Stimulated activated CD4-positive, alpha-beta T cell treated with anti-CD3 and anti-CD28 coated beads, Interleukin-15, amount 100 ng/mL, for 48 hours (primary cell): ENCODE measurements at places on chromosomes 16 and 17.

GRCh38 chr17:42422412-42422957 is 571 bp downstream of the CAVIN1 start:
- DNase-seq, result peak; percentile 35

GRCh38 chr16:69412287-69412686 is 12.1 kb upstream of the CYB5B start:
- DNase-seq, result no peak

DNA sequence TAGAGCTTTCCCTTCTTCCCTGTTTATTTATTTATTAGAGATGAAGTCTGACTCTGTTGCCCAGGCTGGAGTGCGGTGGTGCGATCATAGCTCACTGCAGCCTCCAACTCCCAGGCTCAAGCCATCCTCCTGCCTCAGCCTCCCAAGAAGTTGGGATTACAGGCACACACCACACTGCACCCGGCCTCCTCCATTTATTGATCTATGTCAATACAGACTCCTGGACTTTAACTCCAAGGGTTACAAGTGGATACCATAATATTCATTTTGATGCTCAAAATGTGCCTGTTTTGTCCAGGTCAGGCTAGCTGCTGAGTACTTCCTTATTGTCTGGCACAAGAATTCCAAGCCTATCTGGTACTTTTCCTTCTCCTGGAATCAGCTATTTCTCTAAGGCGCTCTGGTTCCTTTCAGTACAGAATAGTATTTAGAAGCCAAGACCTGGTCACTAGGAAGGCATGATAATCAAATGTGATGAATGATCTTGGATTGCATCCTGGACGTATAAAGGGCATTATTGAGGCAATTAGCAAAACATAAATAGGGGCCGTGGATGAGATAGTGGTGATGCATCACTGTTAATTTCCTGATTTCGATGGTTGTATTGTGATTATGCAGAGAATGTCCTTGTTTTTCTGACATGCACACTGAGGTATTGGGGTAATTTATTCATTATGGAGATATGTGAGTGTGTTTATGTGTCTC is 21.7 kb downstream of the IL4R start:
- no peak for DNase-seq

GRCh38 chr16:46721885-46722284 is 26.3 kb downstream of the MYLK3 start:
- no peak for DNase-seq

- DNase-seq, result no peak
These were observed 712 bp upstream of the SPECC1 start for GRCh38 chr17:20008242-20009051.

GRCh38 chr16:49937886-49938285 is 82.0 kb upstream of the ZNF423 start:
- DNase-seq, result no peak

GRCh38 chr17:79154951-79155585 is 80.4 kb downstream of the ENGASE start:
- DNase-seq, result no peak

GRCh38 chr16:8720080-8720966 is 45.9 kb downstream of the ABAT start:
- DNase-seq, result no peak

GRCh38 chr16:84585467-84585866 is 32.4 kb downstream of the COTL1 start:
- DNase-seq, result no peak

DNA sequence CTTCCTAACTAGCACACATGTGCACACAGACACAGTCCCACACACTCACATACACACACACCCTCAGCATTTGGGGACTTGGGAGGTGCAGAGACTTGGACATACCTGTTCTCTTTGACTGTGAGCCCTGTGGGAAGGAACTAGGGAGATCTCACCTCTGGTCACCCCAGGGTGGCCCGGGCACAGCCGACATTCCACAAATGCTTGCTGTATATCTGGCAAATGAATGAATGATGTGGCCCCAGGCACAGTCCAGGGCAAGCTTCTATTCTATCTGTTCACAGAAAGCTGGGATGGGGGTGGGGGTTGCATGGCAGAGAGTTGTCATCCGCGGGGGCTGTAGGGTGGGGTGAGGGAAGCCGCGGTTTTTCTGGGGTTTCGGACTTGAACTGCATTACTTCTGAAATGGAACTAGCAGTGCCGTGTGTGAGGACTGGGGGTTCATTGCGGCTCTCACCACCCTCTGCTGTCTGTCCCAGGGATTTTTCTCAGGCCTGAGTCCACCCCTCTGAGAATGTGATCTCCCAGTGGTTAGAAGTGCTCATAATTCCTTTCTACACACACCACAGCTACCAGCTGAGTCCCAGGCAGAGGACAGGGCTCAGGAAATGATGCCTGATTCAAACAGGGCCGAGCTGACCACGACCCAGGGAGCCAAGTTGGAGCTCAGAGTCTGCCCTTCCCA is 3.3 kb upstream of the RIPOR1 start:
- no peak for DNase-seq

- DNase-seq, result no peak
These were observed 61.2 kb upstream of the CCL1 start for GRCh38 chr17:34423978-34424813.

DNA sequence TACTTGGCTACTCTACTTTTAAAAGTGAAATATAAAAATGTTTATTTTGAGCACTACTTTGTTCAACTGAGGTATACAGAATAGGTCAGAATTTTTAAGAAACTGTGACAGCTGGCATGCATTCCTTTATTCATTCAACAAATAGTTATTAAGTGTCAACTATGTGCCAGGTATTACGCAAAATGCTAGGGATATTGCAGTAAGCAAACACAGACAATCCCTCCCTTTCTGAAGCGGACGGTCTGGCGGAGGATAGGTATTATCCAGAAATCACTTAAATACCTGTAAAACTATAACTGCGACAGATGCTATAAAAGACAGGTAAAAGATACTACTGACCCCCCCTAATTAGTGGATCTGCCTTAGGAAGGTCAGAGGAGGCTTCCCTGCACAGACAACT is 26.1 kb downstream of the METTL16 start:
- DNase-seq, result no peak

DNA sequence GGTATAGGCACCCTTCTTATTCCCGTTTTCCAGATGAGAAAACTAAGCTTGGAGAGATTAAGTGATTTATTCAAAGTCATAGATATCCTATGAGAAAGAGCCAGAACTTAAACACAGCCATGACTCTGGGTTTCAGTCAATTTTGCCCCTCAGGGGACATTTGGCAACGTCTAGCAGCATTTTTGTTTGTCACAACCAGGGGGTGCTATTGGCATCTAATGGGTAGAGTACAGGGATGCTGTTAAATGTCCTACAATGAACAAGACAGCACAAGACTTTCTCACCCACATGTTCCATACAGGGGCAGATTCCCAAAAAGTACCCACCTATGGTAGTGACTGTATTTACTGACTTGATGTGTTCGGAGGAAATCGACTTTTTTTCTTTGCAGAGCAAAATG is 4.8 kb upstream of the SHISA9 start:
- DNase-seq, result no peak

DNA sequence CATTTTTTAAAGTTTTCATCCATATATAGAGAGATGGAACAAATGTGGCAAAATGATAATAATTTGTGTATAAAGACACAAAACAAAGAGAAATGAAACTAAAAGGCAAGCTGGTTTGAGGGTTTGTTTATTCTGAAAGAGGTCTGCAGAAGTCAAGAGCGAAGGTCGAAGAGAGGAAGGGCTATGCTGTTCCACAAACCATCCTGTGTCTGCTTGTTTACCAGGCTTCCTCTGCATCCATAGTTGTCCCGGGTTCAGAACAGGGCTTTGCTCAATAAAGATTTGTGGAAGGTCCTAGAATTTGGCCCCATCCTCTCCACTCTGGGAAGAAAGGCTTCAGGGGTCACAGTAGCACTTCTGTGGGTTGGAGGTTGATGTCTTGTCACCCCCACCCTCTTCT is 2.4 kb upstream of the MARVELD3 start:
- no peak for DNase-seq

- no peak for DNase-seq
These were observed 246.5 kb downstream of the FOXL1 start for GRCh38 chr16:86824751-86825296.

GRCh38 chr17:64786337-64786736 is 124.2 kb upstream of the SMURF2 start:
- DNase-seq, result no peak

- no peak for DNase-seq
These were observed 15.0 kb downstream of the ZNF213 start for GRCh38 chr16:3149630-3150345.
